ENCODE measurements at places on chromosomes 6 and 20. TPM values are rescaled to one million over a fixed set of nuclear protein-coding genes. Genes with fewer than 3 reads are reported as not detected.

PPP1R14C gene
- 7.3 TPM for total RNA-seq

ADGRF4 gene
- not detected for total RNA-seq

RIPPLY2 gene
- total RNA-seq, result 0.66 TPM

SPAG4 gene
- total RNA-seq, result 2.3 TPM

FOXO3 gene
- 32.8 TPM for total RNA-seq

PROKR2 gene
- not detected for total RNA-seq

TSPO2 gene
- total RNA-seq, result not detected

MMP24 gene
- total RNA-seq, result 2.9 TPM

PSMB8 gene
- 1.7 TPM for total RNA-seq

MCCD1 gene
- total RNA-seq, result not detected

F13A1 gene
- 0.39 TPM for total RNA-seq

GNRH2 gene
- total RNA-seq, result 2.4 TPM

ESR1 gene
- not detected for total RNA-seq

CBFA2T2 gene
- total RNA-seq, result 37.9 TPM

FUCA2 gene
- 48.9 TPM for total RNA-seq
